ENCODE measurements at places on chromosomes 3 and 15.

DNA sequence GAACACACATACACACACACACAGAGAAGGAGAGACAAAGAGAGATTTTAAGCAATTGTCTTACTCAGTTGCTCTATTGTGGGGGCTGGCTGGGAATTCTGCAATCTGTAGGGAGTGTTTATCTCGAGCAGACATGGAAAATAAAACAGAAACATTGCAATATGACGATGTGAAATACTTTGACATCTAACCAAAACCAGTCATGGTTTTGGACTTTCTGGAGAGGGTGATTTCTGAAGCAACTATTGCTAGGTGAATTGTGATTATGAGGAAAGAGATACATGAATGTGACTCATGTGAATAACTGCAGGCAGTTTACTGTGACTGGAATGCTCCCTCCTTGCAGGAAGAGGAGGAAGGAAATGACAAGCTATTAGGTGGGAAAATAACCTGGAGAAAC, 12.3 kb upstream of the PHLDB2 start:
- DNase-seq = no peak

DNA sequence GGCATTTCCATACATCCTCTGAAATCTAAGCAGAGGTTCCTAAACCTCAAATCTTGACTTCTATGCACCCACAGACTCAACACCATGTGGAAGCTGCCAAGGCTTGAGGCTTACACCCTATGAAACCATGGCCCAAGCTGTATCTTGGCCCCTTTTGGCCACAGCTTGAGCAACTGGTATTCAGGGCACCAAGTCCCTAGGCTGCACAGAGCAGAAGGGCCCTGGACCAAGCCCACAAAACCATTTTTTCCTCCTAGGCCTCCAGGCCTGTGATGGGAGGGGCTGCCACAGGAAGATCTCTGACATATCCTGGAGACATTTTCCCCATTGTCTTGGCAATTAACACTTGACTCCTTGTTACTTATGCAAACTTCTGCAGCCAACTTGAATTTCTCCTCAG, 54.4 kb upstream of the IL12A start:
- no peak for DNase-seq

GRCh38 chr15:27342991-27343390, 372.0 kb downstream of the GABRG3 start:
- no peak for DNase-seq

GRCh38 chr3:120682095-120682681, at the start of gene HGD:
TSS of gene HGD (minus strand) at chr3:120682239. CDS start at chr3:120682111, 128 bp downstream.
- DNase-seq = no peak

GRCh38 chr3:156797368-156797767, 28.8 kb upstream of the LEKR1 start:
- DNase-seq = no peak

DNA sequence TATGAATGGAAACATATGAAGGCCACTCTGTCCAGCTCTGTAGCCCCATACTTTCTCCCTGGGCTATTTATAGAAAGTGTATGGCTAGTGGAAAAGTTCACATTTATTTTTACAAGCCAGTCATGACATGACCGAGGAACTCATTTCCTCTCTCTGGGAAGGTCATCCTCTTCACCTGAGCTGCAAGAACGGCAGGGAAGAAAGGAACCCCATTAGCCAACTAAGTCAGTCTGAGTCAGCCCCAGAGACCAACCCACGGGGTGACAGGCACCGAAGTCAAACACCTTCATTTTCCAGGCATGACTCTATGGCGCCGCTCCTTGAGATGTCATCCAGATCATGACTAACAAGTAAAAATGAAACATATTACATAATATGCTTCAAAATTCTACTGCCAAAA, 4.8 kb downstream of the PAQR9 start:
- peak; percentile 11 for DNase-seq

- DNase-seq = peak; percentile 45
Observed at GRCh38 chr3:189839576-189839975, 208.4 kb downstream of the TP63 start.

- no peak for DNase-seq
Observed at GRCh38 chr15:100202309-100202960, 139.3 kb downstream of the ADAMTS17 start.

- DNase-seq = no peak
Observed at GRCh38 chr15:64236156-64236894, 73.5 kb upstream of the PPIB start.

DNA sequence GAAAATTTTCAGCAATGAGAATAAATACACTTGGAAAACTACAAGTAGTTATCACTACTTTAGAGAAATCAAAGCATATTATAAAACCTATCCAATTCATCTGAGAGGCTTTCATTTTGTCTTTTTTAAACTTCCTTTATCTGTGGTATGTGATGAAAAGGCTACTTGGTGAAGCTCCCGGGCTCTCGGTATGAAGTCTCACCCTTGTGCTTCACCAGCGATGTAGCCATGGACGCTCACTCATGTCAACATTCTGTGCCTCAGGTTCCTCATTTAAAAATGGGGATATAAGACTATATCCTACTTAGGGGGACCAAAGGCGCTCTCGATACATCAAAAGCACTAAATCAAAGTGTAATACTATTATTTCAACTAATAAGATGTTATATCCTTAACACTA, 14.9 kb downstream of the SATB1 start:
- no peak for DNase-seq

DNA sequence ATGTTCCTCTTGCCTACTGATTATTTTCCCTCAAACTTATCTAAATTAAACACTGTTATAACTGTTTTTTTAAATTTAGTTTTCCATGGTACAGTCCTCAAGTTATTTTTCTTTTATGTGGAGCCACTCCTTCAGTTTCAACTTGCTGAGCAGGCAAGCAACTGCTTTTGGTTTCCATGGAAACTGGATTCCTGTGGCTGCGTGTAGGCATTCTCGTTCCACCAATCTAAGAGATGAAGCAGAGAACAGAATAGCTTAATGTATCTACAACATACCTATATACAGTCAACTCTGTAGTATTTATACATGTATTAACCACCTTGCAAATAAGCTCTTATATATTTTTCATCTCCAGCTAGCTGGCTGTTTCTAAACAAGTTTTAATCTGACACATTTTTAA, 25.8 kb upstream of the ANXA2 start:
- peak; percentile 56 for DNase-seq

- DNase-seq = no peak
Observed at GRCh38 chr3:72797773-72798543, 50.3 kb downstream of the SHQ1 start.

DNA sequence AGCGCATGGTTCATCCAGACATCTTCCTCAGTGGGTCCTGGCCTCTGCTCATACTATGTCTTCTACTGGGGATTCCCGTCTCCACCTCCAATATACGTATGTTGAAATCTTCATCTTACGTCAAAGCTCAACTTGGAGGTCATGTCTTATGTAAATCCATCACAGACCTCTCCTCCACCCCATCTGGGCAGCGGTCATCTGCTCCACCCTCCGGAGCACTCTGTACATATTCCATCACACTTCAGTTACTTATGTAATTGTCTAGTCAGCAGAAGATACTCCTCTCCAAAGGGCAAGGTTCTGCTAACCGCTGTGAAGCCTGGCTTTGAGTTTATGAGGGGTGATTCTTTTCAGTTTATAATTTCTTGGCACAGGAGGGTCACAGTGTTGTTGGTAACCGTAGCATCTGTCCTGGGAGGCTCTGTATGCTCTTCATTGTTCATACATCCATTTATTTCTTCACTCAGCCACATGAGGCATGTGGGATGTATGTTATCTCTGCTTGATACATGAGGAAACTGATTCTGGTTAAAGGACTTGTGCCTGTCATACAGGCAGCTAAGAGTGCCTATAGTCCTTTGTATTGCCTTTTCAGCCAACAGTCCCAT, 22.1 kb downstream of the MAP2K1 start:
- DNase-seq = peak; percentile 56

- peak; percentile 78 for DNase-seq
Observed at GRCh38 chr15:51253366-51253765, 85.0 kb downstream of the CYP19A1 start.

DNA sequence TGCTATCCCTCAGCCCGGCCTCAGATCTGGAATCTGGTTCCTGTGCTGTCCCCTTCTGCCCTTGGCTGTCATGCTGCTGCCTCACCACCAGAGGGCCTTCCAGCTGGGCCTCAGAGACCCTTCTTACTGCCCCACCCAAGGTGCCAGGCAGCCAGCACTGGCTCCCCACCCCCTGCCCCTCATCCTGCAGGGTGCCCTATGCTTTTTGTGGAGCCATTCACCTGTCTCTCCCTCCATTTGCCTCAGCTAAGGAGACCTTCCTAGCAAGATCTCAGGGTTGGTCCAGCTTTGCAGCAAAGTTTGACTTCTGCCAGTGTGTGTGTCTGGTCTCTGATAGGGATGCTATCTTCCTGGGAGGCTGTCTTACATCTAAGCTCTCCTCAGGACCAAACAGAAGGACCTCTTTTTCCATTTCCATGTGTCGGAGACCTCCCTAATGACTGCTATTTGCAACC, 1.9 kb upstream of the VWA5B2 start:
- peak; percentile 51 for DNase-seq

GRCh38 chr3:120224237-120224636, 60.8 kb downstream of the GPR156 start:
- DNase-seq = no peak

DNA sequence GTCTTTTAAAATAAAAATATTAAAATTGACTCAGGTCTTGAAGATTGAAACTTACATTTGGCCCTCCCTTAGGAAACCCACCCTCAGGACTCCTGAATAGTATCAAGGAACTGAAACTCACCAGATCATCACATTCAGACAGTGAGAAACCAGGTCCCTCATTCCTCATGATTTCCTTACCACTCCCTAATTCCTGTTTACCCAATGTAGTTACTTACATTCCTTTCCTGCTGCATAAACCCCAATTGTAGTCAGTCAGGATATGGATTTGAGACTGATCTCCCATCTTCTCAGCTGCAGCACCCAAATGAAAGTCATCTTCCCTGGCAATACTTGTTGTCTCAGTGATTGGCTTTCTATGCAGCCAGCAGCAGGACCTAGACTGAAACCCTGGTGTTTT, 8.6 kb downstream of the ATP13A4 start:
- DNase-seq = no peak

GRCh38 chr15:66733976-66734375, 31.9 kb downstream of the SMAD6 start:
- no peak for DNase-seq

- peak; percentile 61 for DNase-seq
Observed at GRCh38 chr15:52052066-52052935, 33.3 kb downstream of the MAPK6 start.

GRCh38 chr15:94674296-94674695, 442.9 kb downstream of the MCTP2 start:
- DNase-seq = no peak

DNA sequence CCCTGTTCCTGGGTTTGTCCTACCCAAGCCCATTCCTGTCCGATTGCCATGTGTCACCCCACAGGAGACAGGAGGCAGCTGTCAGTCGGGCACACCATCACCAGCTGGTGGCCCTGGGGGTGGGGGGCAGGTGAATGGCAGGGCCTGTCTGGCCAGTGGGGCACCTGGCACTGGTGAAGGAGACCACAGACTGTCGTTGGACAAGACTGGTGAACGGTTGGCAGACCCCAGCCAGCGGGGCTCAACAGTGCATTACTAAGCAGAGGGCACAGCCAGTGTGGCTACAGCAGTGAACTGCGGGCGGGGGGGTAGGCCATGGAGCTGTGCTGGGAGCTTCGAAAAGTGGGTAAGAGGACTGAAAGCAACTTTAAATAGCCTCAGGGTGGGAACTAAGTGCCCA, 2.1 kb downstream of the SEMA7A start:
- no peak for DNase-seq

DNA sequence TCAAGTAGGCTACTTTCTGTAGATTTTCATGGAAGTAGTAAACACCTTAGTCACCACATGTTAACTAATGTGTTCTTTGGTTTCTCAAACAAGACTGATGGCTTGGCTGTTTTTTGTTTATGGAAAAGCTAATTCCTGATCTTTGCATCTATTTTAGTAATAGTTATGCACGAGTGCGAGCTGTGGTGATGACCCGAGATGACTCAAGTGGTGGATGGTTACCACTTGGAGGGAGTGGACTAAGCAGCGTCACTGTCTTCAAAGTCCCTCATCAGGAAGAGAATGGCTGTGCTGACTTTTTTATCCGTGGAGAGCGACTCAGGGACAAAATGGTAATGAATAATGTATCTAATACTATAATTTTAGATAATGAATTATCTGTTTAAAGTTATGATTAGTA, 46.6 kb downstream of the SPRED1 start:
- peak; percentile 18 for DNase-seq

Measured in suppressor macrophage (primary cell).